ENCODE measurements at places on chromosomes 6 and 20. TPM values are rescaled to one million over a fixed set of nuclear protein-coding genes. Genes with fewer than 3 reads are reported as not detected.

The KCNQ5 gene
- total RNA-seq: 2.0 TPM

The SSTR4 gene
- 0.18 TPM for total RNA-seq

The NTSR1 gene
- 0.58 TPM for total RNA-seq

The RGS17 gene
- total RNA-seq: 0.82 TPM

The FOXS1 gene
- 5.3 TPM for total RNA-seq

The HMGA1 gene
- 50.6 TPM for total RNA-seq

The HLA-DQB1 gene
- 3.0 TPM for total RNA-seq

The GPR6 gene
- not detected for total RNA-seq

The TSHZ2 gene
- 21.8 TPM for total RNA-seq

The RNF39 gene
- total RNA-seq: not detected

The ZFP57 gene
- total RNA-seq: not detected

The MRPS10 gene
- 27.1 TPM for total RNA-seq

The ABHD16B gene
- not detected for total RNA-seq

The ADGRF4 gene
- total RNA-seq: 0.18 TPM

The OPN5 gene
- 0.64 TPM for total RNA-seq

The DEFB132 gene
- total RNA-seq: 0.18 TPM

The TULP4 gene
- 160 TPM for total RNA-seq

The NRN1 gene
- total RNA-seq: 5.1 TPM

The MUCL3 gene
- total RNA-seq: not detected

The SAPCD1 gene
- 4.3 TPM for total RNA-seq

The MOCS3 gene
- 6.0 TPM for total RNA-seq

The KIF25 gene
- 0.18 TPM for total RNA-seq

The NKAIN4 gene
- 27.2 TPM for total RNA-seq

The PGC gene
- 0.18 TPM for total RNA-seq

The CYP39A1 gene
- total RNA-seq: 7.4 TPM

The ADGB gene
- 0.12 TPM for total RNA-seq

The AMD1 gene
- total RNA-seq: 47.6 TPM

The WFDC10A gene
- not detected for total RNA-seq

The TSPO2 gene
- 1.5 TPM for total RNA-seq

The WFDC12 gene
- not detected for total RNA-seq

The FRK gene
- total RNA-seq: 9.6 TPM

The SAMD5 gene
- total RNA-seq: 12.5 TPM

The SFT2D1 gene
- total RNA-seq: 34.7 TPM

The GRM1 gene
- total RNA-seq: 0.23 TPM

The CLPSL1 gene
- total RNA-seq: not detected

The DLK2 gene
- 1.3 TPM for total RNA-seq

All from metanephros (tissue), 2 donors.